Stimulated activated CD8-positive, alpha-beta memory T cell treated with anti-CD3 and anti-CD28 coated beads, Interleukin-4, amount 100 ng/mL, for 24 hours (primary cell): ENCODE measurements at places on chromosomes 12 and 14.

DNA sequence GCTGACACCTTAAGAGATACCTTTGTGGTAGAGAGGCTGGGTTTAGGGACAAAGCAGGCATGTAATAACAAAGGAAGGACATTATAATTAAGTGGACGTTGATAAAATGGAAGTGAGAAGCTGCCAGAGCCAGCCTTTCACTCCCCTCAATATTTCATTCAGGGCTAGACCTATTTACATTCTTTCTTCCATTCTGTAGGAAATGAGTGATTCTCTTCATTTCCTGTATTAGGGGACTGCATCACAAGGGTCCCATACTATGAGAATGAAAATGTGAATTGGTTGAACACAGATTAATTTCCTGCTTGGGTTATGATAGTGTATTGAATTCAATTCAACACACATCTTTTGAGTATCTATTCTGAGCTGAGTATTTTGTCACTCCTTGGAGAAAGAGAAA is 143.0 kb downstream of the OTOGL start:
- no peak for DNase-seq

DNA sequence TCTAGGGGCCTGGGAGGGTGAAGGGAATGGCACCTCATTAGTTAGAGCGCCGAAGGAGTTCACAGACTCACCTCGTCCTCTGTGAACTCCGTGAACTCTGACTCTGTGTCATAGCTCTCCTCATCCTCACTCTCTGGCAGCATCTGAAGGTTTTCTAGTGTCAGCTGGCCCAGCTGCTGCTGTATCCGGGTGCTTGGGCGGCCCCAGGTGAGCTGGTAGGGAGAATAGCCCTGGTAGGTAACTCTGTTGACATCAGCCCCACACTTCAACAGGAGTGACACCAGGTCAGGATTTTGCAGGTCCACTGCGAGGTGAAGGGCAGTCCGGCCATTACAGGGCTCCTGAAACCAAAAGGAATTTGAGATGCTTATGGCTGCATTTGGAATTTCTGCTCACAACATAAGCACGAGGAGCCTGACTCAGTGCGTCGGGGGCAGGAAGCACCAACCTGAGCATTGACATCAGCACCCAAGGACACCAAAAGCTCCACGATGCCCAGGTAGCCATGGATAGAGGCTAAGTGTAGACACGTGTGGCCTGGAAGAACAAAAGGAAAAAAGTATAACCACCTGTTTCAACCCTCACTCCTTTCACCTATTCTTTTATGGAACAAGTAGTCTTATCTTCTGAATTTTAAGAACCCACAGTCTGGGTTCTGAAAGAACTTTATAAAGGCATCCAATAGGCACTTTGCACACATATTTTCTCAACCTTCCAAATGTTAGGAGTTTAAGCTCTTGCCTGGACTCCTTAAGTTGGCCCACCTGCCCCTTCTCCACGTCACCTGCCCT is 2.0 kb downstream of the NFKBIA start:
- DNase-seq = no peak

GRCh38 chr12:22130671-22131070 is 84.7 kb downstream of the CMAS start:
- no peak for DNase-seq

GRCh38 chr12:87157791-87158190 is 871.4 kb downstream of the C12orf50 start:
- no peak for DNase-seq
